ENCODE measurements at places on chromosomes 2 and 18. TPM values are rescaled to one million over a fixed set of nuclear protein-coding genes. Genes with fewer than 3 reads are reported as not detected.
A peak's percentile ranks its signal among the peaks of the same experiment; 100 is the strongest.

- DNase-seq, result no peak
These were observed 785.0 kb downstream of the SUCLG1 start for GRCh38 chr2:83674050-83674449.

DNA sequence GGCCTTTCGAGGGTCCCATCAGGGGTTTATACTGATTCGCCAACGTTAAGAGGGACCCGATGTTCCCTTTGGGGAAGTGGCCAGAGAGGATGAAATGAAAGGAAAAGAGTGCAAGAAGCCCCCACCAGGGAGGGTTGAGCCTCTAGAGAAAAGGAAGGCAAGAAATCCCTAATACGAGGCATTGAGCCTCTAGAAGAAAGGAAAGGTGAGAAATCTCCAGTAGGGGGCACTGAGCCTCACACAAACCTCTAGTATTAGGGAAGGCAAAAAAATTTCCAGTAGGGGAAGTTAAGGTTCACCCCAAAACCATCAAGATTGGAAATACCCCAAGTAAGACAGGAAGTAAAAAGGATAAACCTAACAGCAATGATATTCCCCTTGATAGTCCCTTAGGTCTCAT lies 9.8 kb upstream of the SAP130 start:
- DNase-seq, result no peak

GRCh38 chr2:17539611-17540092 lies 844 bp upstream of the VSNL1 start:
- no peak for DNase-seq

DNA sequence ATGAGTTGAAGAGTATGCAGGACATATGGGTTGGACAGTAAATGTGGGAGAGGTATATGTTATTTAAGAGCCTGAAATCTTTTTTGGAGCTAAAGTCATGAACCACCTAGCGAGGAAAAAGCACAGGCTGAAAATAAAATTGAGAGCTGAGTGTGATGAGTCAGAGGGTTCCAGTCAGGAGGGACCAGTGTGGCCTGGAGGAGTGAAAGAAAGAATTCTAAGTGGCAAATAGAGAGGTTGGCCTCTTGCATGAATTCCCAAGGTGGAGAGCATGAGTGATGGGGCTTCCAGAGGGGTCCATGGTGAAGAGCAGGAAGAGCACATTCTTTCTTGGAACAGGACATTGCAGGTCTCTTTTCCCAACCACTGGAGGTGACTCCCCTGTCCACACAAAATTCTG lies 282.6 kb downstream of the TDRD15 start:
- DNase-seq, result no peak

Gene FZD7
- total RNA-seq, result 5.5 TPM

DNA sequence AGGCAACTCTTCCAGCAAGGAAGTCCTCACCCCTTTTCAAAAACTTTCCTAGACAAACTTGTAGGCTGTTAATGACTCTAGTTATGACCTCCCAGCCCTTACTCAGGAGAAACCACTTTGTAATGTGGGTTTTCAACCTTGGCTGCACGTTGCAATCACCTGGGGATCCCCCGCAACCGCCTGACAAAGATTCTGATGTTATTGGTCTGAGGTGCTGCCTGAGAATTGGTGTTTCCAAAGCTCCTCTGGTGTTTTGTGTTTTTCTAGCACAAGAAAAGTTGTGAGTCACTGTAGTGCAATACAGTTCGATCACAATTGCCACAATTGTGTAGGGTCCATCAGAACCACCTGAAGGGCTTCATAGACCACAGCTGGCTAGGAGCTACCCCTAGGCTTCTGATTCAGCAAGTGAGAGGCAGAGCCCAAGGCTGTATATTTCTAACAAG lies 121.6 kb downstream of the SP100 start:
- DNase-seq, result no peak

Gene KIF5C
- 7.3 TPM for total RNA-seq

DNA sequence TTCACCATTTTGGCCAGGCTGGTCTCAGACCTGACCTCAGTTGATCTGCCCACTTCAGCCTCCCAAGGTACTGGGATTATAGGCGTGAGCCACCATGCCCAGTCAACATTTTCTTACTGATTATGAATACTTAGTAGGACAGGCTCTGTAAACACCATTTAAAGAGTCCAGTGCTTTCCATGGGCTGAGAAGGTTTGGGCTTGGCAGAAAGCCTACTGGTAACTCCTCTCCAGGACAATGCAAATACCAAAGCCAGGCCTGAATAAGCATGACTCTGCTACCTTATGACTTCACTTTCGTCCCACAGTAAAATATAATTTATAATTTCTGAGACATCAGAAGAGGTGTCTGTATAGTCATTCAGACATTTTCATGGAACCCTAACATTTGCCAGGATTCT lies 60.2 kb upstream of the FAM117B start:
- peak; percentile 60 for DNase-seq

DNA sequence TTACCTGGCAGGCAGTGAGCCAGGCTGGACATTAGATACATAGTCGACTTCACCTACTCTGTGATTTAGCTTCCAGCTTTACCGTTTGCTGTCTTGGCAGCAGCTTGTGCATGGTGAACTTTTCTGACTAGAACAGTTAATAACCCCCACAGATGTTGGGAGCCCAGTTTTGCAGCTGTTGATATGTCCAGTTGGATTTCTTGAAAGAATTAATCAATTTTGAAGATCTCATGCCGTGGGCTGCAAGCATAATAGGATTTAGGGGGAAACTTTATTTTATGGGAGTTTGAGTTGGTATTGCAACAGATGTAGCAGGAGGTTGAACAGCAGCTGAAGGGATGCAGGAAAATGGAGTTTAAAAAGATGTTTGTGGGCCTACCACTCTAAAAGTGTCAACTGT lies 13.8 kb downstream of the MYO1B start:
- DNase-seq, result no peak

Gene NEU4
- total RNA-seq, result not detected

Measured in PC-3 (cell line).